ENCODE measurements at places on chromosomes 2 and 18.
A peak's percentile ranks its signal among the peaks of the same experiment; 100 is the strongest.

DNA sequence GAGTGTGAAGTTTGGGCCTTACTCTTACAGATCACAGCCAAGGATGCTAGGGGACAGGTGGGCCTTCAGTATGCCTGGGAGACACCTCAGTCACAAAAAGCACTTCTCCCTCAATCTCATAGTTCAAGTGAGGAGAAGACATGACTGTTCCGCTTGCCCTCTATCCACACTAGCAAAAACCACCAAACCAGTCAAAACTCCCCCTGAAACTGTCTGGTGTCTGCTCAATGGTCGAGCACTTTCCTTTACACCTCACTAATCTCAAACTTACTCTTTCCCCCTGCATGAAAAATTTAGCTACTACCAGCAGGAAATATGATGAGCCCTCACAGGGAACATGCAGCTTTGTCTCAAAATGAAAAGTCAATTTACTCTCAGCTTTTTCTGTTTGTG, 232.2 kb downstream of the TRIB2 start:
- no peak for DNase-seq

GRCh38 chr2:134145519-134145918, 108.4 kb upstream of the MGAT5 start:
- no peak for DNase-seq

DNA sequence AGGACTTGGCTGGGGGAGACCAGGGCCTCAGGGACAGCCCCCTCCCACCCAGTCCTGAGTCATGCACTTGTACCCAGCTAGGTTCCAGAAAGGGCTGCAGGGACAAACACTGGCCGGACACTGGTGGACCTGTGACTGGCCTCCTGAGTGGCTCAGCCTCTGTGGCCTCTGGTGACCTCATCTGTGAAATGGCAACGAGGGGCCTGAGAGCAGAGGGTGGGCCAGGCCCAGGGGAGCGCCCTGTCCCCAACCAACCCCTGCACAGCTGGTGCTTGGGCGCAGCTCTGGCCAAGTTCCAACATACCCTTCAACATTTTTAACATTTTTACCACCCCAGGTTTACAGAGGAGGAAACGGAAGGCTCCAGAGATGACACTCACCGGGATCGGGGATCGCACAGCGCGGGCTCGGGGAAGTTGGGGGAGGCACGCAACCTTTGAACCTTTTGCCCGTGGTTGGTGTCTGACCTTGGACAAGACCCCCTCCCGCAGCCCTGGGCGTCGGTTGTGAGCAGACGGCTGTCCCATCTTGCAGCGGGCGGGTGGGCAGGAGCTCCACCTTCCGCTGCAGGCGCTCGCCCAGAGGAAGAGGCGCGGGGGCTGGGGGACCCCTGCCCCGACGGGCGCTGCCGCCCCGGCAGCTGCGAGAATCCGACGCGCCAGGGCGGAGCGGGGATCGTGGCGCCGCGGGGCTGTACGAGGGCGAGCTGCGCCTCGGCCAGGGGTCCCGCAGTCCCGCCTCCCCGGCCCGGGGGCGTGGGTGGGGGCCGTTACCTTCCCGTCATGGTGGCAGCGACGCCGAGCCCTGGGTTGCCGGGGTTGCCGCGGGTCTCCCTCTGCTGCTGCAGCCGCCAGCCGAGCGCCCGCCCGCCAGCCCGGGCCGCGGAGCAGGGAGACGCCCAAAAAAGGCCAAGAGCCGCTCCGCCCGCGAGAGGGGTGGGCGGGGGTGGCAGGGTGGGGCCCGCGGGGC, 805 bp downstream of the LIMS2 start:
- DNase-seq, result peak; percentile 47

DNA sequence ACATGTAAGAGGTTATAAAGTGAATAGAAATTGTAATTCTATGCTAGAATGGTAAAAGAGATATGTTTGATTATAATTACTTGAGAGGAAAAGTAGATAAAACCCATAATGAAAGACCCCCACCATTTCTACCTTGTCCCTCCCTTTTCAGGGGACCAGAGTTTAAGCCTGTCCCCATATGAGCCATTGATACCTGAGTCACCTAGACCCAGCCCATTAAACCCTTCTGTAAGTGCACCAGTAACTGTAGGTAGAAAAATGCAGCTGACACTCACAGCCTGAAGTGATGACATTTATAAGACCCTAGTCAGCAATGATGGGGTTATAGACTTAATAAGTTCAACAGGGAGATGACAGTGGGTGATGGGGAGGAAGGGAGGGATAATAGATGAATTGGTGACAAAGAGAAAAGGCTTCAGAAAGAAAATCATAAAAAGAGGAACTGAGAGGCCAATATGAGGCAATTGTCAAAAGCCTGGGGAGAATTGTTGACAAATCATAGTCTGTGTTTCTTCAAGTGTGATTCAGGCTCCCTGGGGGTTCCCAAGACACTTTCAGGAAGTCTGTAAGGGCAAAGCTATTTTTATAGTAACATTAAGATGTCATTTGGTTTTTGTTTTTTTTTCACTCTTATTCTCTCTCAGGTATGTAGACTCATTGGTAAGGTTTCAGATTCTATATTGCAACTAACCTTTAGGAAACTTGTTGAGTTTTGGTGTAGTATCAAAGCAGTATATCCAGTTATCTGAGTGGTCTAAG, 544.2 kb downstream of the SATB2 start:
- no peak for DNase-seq

DNA sequence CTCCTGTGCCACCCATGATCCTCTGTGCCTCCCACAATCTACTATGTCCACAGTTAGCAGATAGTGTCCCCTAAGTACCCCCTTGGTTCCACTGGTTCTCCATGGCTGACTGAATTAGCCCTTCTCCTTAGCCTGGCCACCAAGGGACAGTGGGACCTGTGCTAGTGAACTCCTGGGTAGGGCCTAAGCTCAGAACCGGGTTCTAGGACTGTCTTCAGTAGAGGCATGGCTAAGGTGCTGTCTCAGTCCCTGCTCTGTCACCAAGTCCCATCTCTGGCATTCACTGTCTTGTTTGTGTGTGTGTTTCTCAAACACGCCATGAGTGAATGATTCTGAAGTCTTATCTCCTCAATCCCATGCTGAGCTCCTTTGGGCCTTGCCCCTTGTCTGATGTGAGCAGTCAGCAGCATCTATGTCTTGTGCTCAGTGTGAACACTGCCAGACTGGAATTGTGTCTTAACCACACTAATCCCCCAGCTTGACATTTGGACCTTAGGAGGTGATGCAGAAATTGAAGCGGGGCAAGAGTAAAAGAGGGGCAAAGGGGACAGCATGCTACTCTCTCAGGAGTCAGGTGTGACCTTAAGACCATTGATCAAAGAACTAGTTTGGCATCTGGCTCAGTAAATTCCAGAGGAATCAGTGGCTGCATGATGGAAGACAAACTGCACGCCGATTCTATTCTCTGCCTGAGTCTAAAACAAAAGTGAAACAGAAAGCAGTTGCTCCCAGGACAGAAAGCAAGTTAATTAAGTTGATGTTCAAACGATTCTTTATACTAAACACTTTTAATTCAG, 190.5 kb downstream of the ALPK2 start:
- no peak for DNase-seq

- DNase-seq, result no peak
These were observed 192.8 kb downstream of the ANKRD30B start for GRCh38 chr18:14940735-14941134.

DNA sequence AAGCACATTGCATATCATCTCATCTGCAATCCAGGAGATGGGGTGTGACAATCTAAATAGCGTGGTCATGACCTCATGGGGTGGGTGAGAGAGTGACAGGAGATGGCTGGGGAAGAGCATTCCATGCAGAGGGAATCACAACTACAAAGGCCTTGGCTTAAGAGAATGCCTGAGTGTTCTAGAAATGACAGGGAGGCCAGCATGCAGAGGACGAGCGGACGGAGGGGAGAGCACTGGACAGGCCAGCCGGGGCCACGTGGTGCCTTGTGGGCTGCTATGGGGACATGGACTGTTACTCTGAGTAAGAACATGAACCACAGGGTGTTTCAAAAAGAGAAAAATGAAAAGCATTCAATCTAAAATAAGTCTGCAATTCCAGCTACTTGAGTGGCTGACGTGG, 117.9 kb upstream of the ODC1 start:
- no peak for DNase-seq

- no peak for DNase-seq
These were observed 458.7 kb upstream of the HS6ST1 start for GRCh38 chr2:128777196-128778035.

- DNase-seq, result no peak
These were observed 75.2 kb downstream of the SOWAHC start for GRCh38 chr2:109689182-109689930.

GRCh38 chr18:76380791-76381405, 114.1 kb downstream of the ZNF516 start:
- DNase-seq, result peak; percentile 88

- DNase-seq, result no peak
These were observed 70.8 kb downstream of the QPCT start for GRCh38 chr2:37415128-37415820.

DNA sequence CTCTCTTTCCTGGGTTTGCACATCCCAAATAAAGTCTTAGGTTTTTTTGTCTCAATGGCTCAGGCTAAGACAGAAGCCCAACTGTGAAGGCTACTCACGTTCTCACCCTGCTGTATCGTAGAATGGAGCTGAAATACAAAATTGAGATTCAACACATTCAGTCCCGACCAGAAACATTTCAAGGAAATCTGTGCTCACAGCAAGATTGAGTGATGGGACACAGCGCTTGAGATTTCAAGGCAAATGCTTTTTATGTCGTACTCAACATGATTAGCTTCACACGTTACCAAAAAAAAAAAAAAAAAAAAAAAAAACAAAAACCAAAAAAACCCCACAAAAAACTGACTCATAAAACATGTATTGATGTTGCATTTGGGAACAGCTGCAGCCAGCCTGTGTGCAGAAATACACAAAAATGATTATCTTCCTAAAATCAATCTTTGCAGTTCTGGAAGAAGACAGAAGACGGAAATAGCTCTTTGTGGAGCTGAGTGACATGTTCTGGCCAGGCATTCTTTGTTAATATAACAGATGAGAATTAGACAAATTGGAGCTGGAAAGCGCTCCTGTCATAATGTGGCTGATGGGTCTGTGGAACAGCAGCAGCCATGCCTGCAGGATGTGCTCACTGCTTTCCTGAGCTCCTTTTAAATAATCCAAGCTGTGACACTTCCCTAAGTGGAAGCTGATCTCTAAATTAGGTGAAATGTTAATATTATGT, 453.2 kb downstream of the LPIN1 start:
- DNase-seq, result no peak

DNA sequence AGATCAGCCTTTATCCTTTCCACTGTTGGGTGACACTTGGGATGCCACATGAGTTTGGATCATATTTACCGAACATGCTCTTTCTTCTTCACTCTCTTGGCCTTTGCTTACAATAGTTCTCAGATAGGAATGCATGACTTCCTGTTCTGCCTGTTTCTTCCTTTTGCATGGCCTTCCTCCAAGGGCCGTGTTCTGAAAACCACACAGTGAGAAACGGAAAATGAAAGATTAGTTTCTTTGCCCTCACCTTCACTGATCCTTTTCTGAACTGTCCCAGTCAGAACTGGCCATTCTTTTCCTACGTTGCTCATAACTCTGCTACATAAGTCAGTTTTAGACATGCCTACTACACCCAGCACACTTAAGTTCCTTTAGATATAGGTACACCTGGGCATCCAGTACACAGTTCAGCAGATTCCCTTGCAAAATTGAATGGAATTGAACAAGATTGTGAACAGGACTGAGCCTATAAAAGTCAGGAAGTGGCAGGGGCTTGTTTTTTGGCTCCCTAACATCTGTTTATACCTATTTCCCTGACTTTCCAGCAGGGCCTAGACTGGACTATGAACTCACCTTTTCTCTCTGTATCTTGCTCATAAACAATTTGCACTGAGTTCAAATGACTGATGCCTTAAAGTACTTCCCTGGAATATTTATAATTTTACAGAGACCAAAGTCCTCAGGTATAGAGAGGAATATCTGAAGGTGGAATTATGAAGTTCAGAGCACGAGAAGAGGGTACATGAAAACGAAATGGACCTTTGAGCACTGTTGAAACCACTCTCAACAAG, 186.4 kb upstream of the ST6GAL2 start:
- DNase-seq, result no peak

DNA sequence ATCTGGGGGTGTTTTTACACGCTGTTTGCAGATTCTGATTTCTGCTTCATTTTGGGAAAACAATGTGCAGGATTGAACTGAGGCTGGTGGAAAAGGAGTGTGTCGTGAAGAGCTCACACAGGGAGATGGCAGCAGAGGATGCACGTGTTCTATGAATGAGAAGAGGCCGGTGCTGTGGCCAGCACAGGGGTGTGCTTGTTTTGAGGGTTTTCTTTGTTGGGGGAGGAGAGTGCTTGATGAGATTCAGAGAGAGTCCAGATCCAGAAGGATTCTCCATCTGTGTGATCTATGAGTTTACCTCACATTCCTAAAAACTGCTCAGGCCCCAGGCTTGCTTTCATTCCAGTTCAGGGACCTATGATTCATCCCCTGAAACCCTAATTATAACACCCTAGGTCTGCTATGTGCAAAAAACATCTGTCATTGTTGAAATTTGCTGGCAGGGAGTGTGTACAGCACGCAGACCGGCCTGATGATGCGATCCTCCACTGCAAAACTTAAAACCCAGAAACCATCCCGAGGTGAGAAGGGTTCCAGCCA, 12.1 kb downstream of the TGFA start:
- DNase-seq, result peak; percentile 28

DNA sequence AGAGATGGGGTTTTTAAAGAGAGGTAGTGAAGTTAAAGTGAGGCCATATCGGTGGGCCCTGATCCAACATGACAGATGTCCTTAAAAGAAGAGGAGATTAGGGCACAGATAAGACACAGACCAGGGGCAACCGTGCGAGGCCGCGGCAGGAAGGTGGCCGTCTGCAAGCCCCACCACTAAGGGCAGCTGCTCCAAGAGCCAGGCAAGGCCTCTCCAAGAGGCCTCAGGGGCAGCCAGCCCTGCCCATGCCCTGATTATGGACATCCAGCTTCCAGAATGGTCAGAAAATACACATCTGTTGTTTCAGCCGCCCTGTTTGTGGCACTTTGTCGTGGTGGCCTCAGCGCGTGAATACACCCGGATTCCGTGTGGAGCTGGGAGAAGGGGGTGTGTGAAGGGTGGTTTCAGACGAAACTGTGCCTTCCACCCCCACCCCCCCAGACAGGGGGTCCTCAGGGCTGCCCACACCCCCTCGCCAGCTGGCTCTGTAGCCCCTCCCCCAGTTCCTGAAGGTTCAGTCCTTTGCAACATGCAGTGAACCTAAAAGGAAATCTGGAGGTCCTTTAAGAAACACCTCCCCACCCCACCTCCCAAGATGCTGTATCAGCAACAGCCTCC, 74.1 kb upstream of the SMAD7 start:
- DNase-seq, result no peak

- peak; percentile 67 for DNase-seq
These were observed 161.8 kb upstream of the DTNA start for GRCh38 chr18:34548120-34548972.
